ENCODE measurements at places on chromosomes 3 and 15.

DNA sequence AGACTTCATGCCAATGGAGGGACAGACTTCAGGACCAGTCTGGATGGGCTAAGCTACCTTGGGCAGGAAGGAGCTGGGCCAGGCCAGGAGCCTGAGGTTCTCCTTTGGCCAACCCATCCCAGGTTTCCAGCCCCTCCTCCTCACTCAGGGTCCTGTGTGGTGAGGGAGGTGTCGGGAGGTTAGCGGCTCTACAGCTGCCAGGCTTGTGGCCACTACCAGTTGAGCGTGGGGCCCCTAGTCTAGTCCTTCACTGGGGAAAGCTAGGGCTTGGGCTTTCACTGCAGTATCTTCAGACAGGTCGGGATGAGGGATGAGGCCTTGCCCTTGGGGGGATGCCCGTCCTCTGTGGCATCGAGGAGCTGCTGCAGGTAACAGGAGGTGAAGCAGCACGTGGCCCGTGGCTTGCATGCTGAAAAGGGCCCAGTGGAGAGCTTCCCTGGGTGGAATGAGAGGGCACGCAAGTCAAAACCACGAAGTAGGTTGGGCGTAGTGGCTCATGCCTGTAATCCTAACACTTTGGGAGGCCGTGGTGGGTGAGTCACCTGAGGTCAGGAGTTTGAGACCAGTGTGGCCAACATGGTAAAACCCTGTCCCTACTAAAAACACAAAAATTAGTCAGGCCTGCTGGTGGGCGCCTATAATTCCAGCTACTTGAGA, 8.5 kb upstream of the FANCD2 start:
- no peak for DNase-seq

DNA sequence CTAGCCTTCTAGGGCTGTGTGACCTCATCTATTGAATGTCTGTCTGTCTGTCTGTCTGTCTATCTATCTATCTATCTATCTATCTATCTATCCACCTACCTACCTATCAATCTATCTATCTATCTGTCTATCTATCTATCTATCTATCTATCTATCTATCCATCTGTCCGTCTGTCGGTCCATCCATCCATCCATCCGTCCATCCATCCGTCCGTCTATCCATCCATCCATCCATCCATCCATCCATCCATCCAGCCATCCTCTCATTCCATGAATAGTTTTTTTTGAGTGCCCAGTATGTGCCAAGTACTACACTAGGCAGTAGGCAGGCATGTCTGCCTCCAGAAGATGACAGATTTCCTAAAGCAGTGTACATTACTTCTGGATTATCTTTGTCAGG, 122.5 kb downstream of the FOXB1 start:
- DNase-seq = no peak

DNA sequence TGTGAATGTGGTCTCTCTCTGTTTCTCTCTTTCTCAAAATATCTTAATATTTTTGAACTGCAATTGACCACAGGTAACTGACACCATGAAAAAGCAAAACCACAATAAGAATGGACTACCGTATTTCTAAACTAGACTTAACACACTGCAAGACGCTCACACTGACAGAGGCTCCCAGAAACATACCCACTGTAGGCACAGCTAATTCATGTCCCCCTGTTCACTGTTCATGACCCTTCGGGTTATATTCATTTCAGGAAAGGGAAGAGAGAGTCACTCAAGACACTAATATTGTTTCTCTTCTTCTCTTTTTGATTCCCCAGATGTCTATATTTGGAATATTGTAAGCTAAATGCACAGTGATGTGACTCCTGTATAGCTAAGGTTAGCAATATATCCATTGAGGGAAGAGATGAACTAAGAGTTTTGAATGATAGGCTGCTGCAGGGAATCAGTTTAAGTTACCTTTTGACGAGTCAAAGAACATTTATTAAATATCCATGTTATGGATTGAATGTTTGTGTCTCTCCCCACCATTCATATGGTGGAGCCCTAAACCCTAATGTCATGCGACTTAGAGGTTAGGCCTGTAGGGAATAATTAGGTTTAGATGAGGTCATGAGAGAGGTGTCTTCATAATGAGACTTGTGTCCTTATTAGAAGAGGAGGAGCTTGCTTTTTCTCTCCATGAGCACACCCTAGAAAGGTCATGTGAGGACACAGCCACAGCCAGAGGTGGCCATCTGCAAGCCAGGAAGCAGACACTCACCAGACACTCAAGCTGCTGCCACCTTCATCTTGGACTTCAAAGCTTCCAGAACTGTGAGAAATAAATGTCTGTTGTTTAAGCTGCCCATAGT, 216.6 kb upstream of the GRM7 start:
- DNase-seq = no peak

DNA sequence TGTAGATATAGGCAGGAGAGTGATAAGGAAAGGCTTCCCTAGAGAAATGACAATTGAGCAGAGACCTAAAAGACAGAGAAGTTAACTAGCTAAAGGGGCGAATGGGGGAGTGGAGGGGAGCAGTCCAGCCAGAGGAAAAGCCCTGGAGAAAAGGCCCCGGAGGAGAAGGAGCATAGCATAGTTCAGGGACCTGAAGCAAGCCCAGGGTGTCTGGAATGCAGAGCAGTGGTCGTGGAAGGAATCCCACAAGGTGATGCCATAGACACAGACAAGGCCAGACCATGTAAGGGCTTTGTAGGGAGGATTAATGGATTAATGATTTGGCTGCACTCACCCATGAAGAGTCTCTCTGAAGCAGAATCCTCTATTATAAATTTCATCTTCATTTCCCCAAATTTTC, 45.8 kb upstream of the LRRN1 start:
- no peak for DNase-seq

- DNase-seq = no peak
Measured at GRCh38 chr3:107627962-107628542, 105.3 kb downstream of the BBX start.

- DNase-seq = no peak
Measured at GRCh38 chr15:45715528-45715927, 80.7 kb downstream of the SQOR start.

DNA sequence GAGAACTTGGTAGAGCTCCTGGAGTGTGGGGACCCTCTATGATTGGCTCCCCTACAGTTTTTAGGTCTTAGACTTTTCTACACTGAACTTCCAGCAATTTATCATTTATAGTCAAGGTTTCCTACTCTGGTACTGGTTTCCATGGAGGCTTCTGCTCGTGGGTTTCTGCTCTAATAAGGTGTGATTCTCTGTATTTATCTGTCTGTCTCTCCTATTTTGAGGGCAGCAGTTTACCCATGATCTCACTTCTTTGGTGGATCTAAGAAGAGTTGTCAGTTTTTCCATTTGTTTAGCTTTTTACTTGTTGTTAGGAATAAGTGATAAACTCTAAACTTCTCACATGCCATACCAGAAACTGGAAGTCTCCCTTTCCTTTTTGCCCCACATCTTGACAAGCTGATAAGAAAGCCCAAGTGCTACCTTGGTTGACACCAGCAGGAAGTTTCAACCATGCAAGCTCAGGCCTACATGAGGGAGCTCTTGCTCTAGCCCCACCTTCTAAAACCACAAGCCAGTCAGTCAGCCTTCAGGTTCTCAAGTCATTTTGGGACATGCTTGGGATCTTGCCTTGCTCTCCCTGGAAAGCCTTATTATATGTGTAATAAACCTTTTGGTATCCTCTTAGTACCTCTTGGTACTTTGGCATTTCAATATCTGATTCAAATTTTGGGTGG, 10.0 kb downstream of the TIMMDC1 start:
- no peak for DNase-seq

- no peak for DNase-seq
Measured at GRCh38 chr15:69388260-69388705, 25.9 kb upstream of the KIF23 start.

- no peak for DNase-seq
Measured at GRCh38 chr3:127457094-127457475, 133.4 kb downstream of the TPRA1 start.

DNA sequence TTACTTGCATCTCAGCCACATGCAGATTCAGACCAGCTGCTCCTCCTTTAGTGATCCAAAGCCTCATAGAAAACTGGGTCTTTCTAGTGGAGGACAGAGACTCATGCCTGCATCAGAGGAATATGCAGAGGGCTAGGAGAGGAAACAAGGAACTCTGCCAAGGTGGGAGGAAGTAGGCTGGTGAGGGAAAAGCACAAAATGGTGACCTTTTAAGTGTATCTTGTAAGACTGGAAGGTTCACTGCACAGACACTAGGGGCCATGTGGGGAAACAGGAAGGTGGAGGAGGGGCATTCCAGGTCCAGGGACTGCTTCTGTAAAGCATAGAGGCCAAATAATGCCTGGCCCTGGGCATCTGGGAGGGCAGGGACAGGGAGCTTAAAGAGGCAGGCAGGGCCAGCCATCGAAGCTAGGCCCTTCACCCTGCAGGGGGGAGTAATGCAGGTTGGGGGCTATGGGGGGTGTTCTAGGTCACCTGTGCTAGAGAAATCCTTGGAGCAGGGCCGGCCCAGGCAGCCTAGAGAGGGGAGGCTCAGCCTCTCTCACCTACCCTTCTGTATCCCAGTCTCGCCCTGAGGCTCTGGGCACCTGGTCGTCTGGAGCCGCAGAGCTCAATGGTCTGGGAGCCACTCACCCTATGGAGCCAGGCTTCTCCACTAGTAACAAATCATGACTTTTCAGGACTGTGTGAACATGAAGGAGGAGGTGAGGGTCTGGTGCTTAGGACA, 117.7 kb downstream of the DNAJB8 start:
- no peak for DNase-seq

GRCh38 chr15:69443032-69443611, 9.5 kb upstream of the RPLP1 start:
- no peak for DNase-seq

DNA sequence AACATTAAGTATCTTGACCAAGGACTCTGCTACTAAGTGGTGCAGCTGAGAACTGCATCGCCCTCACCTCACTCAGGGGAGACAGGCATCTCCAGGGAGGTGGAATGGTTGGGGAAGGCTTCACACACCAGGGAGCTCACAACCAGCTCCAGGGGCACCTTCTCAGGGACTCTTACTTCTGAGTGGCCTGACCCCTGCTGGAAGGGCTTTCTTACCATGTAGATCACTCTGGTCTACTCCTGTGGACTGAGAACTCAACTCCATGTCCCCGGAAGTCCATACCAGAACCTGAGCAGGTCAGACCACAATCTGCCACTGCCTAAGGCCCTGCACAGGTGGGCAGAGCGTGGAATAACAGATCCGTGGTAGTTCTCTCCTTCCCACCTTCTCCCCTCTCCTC, 140.5 kb downstream of the TLE3 start:
- DNase-seq = no peak

GRCh38 chr15:50219820-50220219, 37.8 kb downstream of the SLC27A2 start:
- no peak for DNase-seq

- no peak for DNase-seq
Measured at GRCh38 chr3:111859061-111859973, at the start of gene PHLDB2. Gene PHLDB2, plus strand, starts transcription at chr3:111859265. Its CDS starts 24,813 bp downstream, at chr3:111884078.

DNA sequence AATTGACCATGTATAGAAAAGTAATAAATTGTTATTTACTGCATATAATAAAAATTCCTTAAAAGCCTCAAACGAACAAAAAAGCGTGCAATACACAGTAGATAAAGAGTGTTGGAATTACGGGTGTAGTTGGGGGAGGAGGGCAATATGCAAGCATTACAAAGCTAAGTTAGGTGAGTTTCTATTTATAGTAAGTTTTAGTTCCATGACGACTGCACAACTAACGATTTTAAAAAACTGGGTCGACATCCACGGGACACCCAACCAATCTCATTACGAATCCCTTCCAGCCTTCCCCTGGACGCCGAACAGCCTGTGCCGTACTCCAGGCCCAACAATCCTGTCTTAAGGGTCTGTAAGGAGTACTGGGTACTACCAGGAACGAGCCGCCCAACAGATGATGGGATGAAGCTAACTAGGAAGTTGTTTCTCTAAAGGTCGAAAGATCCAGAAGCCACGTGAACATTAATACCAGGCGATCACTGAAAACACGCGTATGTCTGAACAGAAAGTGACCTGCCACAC, 677 bp downstream of the POLQ start:
- DNase-seq = no peak

DNA sequence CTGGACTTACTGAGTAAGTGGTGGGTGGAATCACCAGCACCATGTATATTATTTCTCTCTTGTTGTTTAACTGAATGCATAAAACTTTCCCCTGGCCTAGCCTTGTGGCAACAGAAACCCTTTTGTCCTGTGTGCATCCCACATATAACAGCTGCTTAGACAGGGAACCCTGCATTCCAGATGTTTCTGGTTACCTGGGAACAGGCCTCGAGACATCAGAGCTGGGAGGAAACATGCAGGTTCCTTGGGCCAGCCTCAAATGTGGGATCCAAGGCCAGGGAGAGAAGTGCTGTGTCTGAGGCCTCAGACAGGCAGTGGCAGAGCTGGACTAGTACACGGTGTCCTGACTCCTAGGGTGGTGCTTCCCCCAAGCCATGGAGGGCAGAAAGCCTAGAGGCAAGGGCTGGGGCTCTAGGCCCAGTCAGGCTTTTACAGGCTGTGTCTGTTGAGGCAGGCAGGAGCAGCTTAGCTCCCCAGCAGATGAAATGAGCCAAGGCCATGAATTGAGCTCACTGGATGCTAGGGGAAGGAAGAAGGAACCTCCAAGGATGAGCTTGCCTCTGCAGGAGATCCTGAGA, 57.7 kb downstream of the ITGA11 start:
- DNase-seq = no peak

DNA sequence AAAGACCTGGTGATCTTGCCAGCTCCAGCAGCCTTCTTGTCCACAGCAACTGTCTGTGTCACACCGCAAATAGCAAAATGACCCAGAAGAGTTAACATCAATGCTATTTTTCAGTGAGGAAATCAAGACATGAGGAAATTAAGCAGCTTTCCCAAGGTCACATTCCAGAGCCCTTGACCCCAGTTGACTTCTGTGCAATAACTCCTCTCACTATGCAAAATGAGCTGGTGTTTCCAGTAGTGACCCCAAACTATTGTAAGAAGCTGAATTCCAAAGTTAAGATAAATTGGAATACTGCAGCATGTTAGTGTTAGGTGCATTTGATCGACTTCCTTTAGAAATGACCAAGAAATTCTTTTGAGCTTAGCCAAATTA, 172.8 kb upstream of the SNTN start:
- no peak for DNase-seq

DNA sequence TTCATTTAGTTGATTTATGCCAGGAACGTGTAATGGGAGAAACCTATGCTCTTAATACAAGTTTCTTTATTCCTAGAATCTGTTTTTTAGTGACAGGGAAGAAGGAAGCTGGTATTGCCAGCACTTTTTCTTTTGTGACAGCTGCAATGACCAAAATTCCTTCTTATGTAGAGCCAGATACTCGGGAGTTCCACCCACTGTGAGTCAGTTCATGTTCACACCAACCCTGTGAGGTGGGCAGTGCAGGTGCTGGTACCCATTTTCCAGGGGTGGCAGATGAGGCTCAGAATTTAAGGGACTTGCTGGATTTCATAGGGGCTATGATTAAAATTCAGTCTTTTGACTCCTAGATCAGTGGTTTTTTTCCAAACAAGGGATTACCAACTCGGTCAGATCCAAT, 34.7 kb downstream of the OXNAD1 start:
- no peak for DNase-seq

GRCh38 chr3:16828815-16829214, 55.9 kb upstream of the PLCL2 start:
- DNase-seq = peak; percentile 23

- no peak for DNase-seq
Measured at GRCh38 chr3:191221638-191222037, 22.6 kb downstream of the OSTN start.

GRCh38 chr15:60121845-60122244, 117.7 kb downstream of the FOXB1 start:
- DNase-seq = no peak

GRCh38 chr3:27141668-27142067, 227.5 kb downstream of the NEK10 start:
- DNase-seq = no peak

GRCh38 chr3:2148561-2149340, 50.1 kb downstream of the CNTN4 start:
- DNase-seq = no peak

Data from stimulated activated CD4-positive, alpha-beta T cell treated with anti-CD3 and anti-CD28 coated beads, Interleukin-1b, Interleukin-23, amount 100 ng/mL, for 1 hour (primary cell).